ENCODE measurements at places on chromosomes 12 and 14.
A peak's percentile ranks its signal among the peaks of the same experiment; 100 is the strongest.

DNA sequence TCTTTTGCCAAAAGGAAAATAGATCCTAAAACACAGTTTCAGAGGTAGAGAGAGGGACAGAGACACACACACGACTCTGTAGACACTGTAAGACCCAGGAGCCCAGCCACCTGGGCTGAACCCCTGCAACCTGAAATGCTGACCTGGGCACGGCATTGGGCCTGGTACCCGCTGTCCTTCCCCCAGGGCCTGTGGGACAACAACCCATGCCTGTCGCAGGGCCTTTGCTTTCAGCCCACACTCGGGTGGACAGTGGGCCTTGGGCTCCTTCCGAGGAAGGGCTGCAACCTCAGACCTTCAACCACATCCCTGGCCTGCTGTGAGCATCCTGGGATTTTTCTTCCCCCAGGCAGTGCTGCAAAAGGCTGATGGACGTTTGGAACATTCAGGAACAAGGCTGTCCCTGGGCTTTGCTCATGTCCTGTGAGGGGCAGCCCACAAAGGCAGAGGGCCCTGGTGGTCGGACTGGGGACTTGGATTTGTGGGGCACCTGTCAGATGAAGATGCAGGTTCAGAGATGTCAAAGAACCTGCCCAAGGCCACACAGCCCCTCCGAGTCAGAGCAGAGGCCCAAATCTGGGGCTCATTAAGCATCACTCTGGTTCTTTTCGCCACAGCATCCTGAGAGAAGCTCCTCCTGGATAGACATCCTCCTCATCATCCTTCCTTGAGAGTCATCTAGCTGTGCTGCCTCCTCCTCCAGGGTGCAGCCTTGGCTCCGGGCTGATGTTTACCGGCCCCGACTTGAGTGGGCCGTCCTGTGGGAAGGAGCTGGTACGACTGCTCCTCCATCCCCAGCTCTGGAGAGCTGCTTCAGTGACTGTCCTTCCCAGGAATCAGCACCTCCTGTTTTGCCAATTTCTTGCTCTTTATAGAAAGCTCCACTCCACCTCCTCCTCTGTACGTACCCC is 32.7 kb downstream of the CCDC92 start:
- no peak for DNase-seq

DNA sequence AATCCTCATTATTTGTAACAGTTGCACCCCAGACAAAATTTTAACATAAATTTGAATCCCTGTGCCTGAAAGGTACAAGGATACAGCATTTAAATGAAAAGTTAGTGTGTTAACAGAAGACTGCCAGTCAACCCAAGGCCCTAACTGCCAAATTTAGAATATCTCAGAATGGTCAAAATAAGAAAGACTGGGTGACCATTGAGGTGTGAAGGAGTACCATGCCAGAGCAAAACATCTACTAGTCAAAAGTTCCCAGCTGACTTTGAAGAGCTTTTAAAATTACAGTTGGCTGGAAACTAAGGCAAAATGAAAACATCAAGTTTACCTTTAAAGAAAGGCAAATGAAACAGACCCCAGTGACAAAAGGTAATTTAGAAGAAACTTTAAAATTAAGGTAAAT is 18.4 kb downstream of the SAV1 start:
- no peak for DNase-seq

DNA sequence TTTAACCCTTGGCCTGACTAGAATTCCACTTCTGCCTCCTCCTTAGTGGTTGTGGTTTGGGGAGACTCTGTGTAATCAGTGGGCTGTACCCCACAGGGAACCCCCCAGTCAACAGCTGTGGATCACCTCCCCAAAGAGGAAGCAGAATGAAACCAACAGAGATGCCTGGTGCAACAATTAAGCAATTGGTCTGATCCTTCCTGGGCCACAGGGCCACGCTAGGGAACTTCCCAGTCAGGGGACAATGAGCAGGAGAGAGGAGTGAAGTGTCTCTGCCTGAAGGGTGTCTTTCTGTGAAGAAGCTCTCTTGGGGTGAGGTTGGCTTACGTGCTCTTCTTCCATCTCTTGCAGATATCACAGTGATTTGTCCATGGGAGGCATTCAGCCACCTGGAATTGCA is 8.2 kb downstream of the PDE6H start:
- no peak for DNase-seq

GRCh38 chr12:53599579-53599978 is 26.6 kb downstream of the ATF7 start:
- no peak for DNase-seq

GRCh38 chr12:123763093-123763492 is 992 bp downstream of the DNAH10 start:
- DNase-seq: peak; percentile 10

- DNase-seq: no peak
Measured at GRCh38 chr12:119198440-119198839, 19.7 kb downstream of the HSPB8 start.

- DNase-seq: no peak
Measured at GRCh38 chr14:68380329-68380741, 412.5 kb downstream of the ZFP36L1 start.

GRCh38 chr12:123816896-123817537 is 54.9 kb downstream of the DNAH10 start:
- DNase-seq: no peak

DNA sequence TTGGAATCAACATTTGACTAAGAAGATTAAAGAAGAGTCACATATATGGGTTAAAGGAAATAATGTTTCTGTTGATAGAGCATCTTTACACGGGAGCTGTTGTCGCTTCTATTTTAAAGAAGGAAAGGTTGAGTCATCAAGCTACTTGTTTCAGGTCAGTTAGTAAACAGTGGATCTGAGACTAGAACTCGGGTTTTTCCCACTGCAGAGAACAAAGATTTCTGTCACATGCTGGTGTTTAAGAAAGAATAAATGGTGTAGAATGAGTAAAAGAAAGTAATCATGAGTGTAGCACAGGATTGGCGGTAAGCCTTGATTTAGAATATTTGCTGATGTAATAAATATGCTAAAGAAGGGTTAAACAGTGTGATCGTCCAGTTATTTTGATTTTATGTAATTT is 455.5 kb downstream of the AEBP2 start:
- no peak for DNase-seq

GRCh38 chr14:61351477-61351876 is 30.1 kb downstream of the PRKCH start:
- no peak for DNase-seq

DNA sequence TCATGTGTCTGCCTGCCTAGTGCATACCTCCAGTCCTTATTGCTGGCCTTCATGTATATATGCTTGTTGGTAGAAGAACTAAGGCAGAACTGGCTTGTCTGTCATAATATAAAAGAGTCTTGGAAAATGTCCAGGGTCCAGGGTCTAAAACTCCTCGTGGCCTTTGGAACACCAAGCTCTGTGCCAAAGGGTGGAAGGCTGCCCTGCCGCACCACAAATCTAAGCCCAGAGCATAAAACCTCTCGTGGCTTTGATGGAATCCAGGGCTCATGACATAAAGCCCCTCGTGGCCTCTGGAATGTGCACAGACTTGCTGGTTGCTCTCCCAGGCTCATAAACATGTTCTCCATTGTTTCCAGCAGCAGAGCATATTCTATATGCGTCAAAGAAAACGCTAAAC is 107.9 kb downstream of the BBS10 start:
- DNase-seq: no peak

- no peak for DNase-seq
Measured at GRCh38 chr14:85562630-85563029, 32.7 kb downstream of the FLRT2 start.

- no peak for DNase-seq
Measured at GRCh38 chr12:75842090-75842489, 189.5 kb downstream of the PHLDA1 start.

DNA sequence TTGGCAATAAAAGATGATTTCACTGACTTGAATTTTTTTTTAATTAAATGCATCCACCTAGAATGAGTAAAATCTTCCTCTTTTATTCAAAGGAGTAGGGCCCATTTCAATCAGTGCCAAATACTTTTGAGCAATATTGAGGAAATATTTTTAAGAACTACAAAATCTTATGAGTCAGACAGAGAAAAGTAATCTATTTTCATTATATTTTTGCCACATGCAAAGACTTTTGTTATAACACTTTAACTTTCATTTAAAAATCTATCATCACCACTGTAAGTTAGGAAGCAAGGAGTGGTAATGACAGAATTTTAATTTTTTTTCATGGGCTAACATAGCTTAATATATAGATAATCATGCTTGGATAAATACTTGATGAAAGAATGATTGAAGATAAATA is 345.2 kb upstream of the KITLG start:
- no peak for DNase-seq

DNA sequence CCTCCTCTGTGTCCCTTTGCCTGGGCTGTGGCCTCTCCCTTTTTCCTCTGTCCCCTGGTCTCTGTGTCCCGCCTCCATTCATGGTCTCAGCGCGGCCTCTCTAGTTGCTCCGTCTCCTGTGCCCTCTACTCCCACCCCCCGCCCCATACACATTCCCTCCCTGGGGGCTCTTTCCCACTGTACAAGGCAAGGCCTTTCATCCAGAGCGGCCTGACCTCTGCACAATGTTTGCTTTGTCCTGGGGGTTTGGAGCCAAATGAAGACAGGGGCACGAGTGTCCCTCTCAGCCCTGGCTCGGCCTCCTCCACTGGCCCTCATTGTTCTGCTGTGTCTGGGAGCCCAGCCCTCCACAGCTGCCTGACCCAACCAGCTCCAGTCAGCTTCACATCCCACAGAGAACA is 678.6 kb downstream of the BCL11B start:
- DNase-seq: no peak

GRCh38 chr12:120797677-120798642 is 72.3 kb downstream of the ACADS start:
- no peak for DNase-seq

DNA sequence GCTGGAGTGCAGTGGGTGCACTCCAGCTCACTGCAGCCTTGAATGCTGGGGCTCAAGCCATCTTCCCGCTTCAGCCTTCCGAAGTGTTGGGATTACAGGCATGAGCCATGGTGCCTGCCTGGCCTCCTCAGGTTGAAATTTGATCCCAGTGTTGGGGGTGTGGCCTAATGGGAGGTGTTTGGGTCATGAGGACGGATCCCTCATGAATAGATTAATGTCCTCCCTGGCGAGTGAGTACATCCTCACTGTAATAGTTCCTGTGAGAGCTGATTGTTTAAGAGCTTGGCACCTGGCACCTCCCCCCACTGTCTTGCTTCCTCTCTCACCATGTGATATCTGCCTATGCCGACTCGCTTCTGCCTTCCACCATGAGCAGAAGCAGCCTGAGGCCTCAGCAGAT is 84.7 kb downstream of the TSPAN9 start:
- DNase-seq: peak; percentile 5

DNA sequence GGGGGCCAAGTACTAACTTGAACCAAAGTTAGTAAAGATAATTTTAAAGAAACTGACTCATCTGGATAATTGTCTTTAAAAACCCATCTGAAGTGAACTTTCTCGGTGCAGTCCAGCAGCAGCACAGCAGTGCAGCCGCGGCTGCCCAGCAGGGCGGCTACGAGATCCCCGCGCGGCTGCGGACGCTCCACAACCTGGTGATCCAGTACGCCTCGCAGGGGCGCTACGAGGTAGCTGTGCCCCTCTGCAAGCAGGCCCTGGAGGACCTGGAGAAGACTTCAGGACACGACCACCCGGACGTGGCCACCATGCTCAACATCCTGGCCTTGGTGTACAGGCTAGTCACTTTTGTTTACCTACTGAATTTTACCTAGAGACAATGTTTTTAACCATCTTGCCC is 33.6 kb downstream of the KLC1 start:
- DNase-seq: no peak

GRCh38 chr14:54599966-54600716 is 33.2 kb downstream of the SAMD4A start:
- no peak for DNase-seq

DNA sequence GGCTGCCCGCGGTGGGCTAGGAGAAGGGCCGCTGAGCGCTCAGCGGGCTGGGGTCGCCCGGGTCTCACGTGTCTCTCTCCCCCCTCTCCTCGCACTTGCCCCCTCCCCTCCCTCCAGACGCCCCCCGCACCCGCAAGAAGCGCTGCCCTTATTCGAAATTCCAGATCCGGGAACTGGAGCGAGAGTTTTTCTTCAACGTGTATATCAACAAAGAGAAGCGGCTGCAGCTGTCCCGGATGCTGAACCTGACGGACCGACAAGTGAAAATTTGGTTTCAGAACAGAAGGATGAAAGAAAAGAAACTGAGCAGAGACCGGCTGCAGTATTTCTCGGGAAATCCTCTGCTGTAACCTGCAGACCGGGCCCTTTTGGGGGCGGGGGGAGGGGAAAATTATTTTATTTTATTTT is 314 bp upstream of the HOTAIR start:
- DNase-seq: no peak

GRCh38 chr12:46046436-46046835 is 56.1 kb upstream of the SCAF11 start:
- no peak for DNase-seq

DNA sequence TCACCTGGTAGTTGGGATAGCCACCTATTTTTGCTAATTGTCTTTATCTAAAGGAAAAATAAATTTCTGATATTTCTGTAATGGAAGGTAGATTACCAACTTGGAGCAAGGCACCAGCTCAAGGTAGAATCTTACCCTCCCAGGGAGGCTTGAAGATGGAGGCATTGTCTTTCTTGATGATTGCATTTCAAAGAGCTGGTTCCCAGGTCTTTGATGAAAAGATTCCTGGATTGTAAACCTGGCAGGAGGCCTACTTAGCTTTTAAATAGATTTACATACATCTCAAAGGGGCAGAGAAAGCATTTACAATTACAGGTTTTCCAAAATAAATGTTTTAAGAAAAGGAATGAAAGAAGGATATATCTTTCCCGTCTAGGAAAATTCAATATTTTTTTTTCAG is 729.2 kb downstream of the LRFN5 start:
- no peak for DNase-seq

- DNase-seq: no peak
Measured at GRCh38 chr12:132146098-132146497, 1.8 kb downstream of the NOC4L start.

GRCh38 chr12:52870361-52871290 is 21.8 kb upstream of the KRT78 start:
- no peak for DNase-seq

GRCh38 chr14:23481979-23482822 is 12.7 kb downstream of the NGDN start:
- no peak for DNase-seq

DNA sequence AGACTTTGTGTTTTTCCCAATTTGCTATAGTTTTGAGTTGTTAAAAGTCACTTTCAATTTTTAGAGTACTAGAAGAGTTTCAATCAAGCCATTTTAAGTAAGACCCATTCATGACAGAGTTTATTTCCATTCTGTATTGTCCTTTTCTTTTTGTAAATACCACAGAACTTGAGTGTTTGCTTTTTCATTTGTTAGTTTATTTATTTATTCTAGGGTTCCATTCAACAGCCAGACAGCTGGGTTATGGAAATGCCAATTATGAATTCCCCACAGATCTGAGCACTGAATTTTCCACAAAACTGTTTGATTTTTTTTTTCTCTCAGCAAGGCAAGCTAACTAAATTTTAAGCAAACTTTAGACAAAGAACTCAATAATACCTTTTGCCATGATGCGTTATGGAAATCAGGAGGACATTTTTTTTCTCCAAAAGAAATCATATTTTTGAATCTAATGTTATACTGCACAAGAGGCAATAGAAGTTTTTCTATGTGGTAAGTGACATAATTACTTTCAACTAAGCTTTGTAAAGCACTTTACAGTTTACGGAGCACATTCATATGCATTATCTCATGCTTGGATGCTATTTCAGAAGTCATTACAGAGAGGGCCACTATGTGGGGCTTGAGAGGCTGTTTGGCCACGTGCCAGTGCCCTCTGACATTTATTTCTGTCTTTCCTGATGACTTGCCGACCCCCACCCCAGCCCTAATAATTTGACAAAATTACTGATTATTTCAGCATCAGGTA is 181.5 kb downstream of the VRK1 start:
- peak; percentile 93 for DNase-seq
